ENCODE measurements at places on chromosomes 4 and X.
A peak's percentile ranks its signal among the peaks of the same experiment; 100 is the strongest.

GRCh38 chrX:120736989-120737388 lies 107.1 kb upstream of the C1GALT1C1 start:
- no peak for DNase-seq

DNA sequence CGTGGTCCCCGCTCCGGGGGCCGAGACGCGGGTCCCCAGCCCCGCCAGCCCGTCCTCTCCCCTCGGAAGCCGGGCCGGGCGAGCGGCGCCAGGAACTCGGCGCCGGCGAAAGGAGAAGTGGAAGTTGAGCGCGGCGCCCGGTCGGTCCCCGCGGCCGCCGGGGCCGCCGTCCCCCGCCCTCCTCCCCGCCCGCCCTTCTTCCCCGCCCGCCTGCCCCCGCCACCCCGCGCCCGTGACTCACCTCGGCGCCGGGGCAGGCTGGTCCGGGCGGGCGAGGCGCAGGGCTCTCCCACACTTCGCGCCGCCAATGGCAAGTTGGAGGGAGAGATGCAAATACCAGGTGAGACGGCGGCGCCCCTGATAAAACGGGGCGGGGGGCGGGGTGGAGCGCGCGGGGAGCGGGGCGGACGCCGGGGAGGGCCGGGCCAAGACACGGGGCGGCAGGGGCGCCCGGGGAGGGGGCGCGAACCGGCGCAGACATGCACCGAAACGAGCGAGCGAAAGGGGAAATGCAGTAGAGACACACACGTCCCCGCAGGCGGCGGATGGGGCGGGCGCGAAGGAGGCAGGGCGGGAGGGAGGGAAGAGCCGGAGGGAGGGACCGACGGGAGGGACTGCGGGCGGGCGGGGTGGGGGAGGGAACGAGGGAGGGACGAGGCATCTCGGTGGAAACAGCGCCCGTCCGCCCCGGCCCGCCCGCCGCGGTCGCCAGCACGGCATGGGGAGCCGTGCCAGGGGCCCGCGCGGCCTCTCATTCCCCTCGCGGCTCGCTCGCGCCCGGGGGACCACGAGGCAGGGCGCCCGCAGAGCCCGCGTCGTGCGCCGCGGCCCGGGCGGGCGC lies at the start of gene ELF4:
ELF4 (minus strand) TSS at position 119 of the 841 bp plus-strand sequence. CDS start 29,167 bp downstream, outside the sequence.
- peak; percentile 44 for DNase-seq

- no peak for DNase-seq
These were observed 176.2 kb upstream of the RBPJ start for GRCh38 chr4:26144526-26145155.

- no peak for DNase-seq
These were observed 167.9 kb upstream of the GLRA2 start for GRCh38 chrX:14361435-14361834.
